ENCODE measurements at places on chromosomes 1 and 21.

DNA sequence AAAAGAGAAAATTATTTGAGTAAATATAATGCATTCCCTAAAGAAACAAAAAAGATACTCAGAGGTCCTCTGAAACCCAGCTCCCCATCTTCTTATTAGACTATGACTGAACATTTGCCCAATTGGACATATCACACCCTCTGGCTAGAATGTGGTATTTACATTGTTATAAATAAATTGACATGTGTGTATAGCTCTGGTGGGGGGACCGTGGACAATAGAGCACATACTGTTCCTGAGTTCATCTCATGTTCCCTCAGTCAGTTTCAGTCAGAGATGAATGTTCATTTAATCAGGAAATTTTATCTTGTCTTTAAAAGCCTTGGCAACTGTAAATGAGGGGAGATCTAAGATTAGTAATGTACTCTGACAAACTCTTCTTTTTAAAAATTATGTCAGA, 459.3 kb upstream of the ADAMTS5 start:
- no peak for DNase-seq

GRCh38 chr1:233114860-233115259, 164.4 kb downstream of the NTPCR start:
- DNase-seq = no peak

GRCh38 chr1:244730153-244730933, 77.4 kb downstream of the DESI2 start:
- DNase-seq = peak; percentile 45

- no peak for DNase-seq
Measured at GRCh38 chr1:233656687-233657086, 42.8 kb downstream of the KCNK1 start.

DNA sequence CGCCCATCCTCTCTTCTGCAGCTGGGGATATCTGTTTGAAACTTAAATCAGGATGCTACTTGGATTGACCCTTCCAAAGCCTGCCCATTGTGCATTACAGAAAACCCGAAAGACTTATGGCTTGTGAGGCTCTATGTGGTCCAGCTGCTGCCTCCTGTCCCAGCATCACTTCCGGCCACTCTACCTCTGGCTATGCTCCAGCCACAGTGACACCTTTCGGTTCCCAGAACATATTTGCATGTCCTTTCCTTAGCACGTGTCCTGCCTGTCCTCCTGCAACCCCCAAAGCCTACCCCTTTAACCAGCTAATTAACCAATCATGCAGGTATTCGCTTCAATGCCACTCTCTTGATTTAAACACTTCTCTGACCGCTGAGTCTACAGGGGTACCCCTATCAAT, 167.6 kb downstream of the PRDM2 start:
- peak; percentile 56 for DNase-seq

DNA sequence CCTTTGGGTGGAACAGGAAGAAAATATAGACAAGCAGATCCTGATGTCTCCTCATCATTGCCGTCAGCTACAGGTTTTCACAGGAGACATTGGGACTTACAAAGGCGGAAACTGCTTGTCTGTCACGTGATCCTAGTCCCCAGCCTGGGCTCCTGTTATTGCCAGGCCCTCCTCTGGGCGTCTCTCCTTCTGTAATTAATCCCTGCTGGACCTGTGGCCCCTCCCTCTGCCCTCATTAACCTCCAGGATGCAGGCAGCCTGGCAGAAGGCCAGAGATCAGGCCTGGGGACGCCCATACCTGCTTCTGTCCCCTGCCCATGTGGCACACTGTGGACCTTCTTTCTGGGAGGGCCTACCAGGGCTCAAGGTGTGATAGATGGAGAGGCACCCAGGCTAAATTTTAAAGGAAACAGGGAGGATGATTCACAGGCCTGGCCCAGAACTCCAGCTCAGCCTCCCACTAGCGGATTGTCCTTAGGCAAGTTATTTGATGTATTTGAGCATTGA, 2.4 kb downstream of the S100A5 start:
- peak; percentile 17 for DNase-seq

DNA sequence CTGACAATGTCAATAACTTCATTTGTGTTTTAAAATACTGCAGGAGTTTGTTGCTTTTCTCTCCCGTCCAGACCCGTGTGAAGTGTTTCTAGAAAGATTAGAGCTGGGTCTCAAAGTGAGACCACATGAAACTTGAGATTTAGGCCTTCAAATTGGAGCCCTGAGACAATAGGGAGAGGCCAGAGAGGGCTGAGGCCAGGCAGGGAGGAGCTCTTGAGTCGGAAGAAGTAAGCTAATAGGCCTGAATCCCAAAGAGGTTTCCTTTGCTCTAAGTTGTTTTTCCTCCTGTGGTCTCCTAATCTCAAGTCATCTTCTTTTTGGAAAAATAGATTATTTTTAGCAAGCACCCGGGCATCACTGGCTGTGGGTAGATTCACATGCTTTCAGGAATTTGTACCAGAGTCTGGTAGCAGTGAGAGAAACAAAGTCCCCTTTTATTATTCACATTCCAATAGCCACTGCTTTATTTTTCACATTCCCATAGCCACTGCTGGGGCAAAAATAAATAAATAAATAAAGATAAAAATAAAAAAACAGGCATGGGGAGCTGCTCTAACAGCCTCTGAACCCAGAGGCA, 25.6 kb downstream of the CD244 start:
- DNase-seq = peak; percentile 20

GRCh38 chr1:246324711-246325110, 182.4 kb downstream of the SMYD3 start:
- DNase-seq = no peak

Measured in GM12865 (cell line).